ENCODE measurements at places on chromosomes 7 and 10. TPM values are rescaled to one million over a fixed set of nuclear protein-coding genes. Genes with fewer than 3 reads are reported as not detected.

DNA sequence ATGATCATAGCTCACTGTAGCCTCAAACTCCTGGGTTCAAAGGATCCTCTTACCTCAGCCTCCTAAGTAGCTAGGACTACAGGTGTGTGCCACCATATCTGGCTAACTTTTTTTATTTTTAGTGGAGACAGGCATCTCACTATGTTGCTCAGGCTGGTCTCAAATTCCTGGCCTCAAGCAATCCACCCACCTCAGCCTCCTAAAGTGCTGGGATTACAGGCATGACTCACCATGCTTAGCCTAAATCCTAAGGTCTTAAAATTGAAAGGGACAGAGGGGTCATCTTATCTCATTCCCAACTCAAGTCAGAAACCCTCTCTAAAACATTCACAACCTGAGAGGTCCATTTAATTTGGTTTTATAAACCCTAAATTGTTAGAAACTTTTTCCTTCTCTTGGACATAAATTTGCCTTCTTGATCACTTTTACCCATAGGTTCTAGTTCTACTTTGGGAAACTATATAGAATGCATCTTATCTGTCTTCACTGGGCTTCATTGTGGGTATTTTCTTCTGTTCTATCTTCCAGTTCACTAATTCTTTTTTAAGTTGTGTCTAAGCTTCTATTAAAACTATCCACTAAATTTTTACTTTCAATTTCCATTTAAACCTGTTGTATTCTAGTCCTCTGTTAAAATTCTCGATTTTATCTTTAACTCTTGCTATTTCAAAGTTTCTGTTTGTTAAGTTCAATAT is 183.4 kb upstream of the KAT6B start:
- DNase-seq: no peak

DNA sequence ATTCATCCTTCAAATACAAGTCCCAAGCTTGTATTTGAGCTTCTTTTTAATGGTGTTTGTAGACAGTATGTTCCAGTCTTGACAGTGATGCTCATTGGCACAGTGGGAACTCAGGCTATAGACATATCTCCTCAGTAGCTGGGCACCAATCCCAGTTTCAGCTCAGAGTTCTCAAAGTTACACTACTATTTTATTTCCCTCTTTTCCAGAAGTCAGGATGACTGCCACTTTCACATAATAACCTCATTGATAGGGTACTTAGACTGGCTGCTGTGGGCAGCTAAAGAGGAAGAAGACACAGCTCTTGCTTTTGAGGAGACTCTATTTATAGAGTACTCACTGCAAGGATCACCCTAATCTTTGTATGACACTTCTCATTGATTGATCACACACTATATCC is 2.4 kb downstream of the GBF1 start:
- DNase-seq: no peak

GRCh38 chr7:64656489-64656888 is 9.4 kb upstream of the ZNF107 start:
- DNase-seq: no peak

- DNase-seq: no peak
Observed at GRCh38 chr10:9198611-9199010, 1144.1 kb downstream of the GATA3 start.

GRCh38 chr10:103280031-103280430 is 3.1 kb downstream of the INA start:
- DNase-seq: no peak

DNA sequence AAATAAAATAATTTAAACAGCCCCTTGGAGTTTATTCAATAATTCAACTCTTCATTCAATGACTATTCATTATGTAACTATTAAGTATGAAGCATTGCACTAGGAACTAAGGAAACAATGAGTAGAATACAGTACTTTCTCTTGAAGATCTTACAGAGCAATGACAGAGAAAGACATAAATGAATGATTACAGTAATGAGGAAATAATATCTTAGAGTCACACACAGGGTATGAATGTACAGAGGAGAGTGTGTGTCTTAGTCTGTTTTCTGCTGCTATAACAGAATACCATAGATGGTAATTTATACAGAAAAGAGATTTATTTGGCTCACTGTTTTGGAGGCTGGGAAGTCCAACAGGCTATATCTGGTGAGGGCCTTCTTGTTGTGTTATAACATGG is 120.5 kb upstream of the NRBF2 start:
- no peak for DNase-seq

- peak; percentile 40 for DNase-seq
Observed at GRCh38 chr7:127107601-127108007, 145.1 kb downstream of the GRM8 start.

DNA sequence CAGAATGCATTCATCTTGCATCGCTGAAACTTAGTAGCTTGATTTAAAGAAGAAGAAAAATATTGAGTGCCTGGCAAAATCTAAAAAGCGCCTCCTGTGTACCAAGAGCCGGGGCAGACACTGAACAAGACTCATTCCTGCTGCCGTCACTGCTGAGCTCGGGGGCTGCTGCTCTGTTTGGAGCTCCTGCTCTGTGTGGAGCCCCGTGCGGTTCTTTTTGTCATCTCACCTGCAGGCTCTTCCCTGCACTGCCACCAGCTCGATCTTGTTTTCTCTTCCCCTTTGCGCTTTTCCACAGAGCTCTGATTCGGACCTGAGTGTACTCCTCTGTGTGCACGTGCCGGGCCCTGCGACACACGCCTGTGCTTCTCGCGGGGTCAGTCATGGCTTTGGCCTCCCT is 462.1 kb upstream of the DPP6 start:
- no peak for DNase-seq

- no peak for DNase-seq
Observed at GRCh38 chr10:47294057-47294456, 5.9 kb upstream of the GDF10 start.

GRCh38 chr7:32892521-32893206 is 1.1 kb upstream of the KBTBD2 start:
- DNase-seq: no peak

- DNase-seq: no peak
Observed at GRCh38 chr10:3054183-3054850, 13.0 kb upstream of the PFKP start.

- DNase-seq: no peak
Observed at GRCh38 chr7:84161398-84161797, 33.2 kb downstream of the SEMA3A start.

GRCh38 chr10:122822973-122823690 is 22.5 kb downstream of the CUZD1 start:
- DNase-seq: no peak

GRCh38 chr7:111083413-111083812 is 7.5 kb upstream of the LRRN3 start:
- no peak for DNase-seq

- no peak for DNase-seq
Observed at GRCh38 chr7:66778201-66778600, 37.7 kb downstream of the RABGEF1 start.

DNA sequence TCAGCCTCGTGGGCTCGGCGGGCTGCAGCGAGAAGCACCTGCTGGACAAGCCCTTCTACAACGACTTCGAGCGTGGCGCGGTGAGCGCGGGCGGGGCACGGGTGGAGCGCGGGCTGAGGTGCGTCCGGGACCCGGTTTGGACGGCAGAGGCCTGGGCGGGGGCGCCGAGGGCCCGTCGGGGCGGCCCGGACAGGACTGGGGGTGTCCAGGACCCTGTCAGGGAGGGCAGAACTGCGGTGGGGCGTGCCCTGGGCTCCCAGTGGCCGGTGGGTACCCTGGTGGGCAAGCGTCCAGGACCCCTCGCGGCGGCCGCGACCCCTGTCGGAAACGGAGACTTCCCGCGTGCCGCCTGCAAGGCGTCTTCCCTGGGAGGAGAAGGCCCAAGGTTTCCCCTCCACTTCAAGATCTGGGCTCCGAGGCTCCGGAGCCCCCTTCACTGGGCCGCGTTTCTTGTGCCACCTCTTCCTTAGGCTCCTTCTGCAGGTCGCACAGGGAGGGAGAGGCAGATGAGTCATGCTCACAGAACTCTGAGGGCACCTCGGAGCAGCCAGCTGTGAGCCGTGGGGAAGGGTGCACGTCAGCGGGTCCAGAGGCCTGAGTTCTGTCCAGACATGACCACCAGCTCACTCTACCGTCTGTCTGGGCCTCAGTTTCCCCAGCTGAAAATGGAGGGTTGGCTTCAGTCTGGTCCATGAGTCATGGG is 485 bp downstream of the ALOX5 start:
- peak; percentile 6 for DNase-seq

GRCh38 chr10:84360637-84361365 is 32.4 kb downstream of the CCSER2 start:
- no peak for DNase-seq

DNA sequence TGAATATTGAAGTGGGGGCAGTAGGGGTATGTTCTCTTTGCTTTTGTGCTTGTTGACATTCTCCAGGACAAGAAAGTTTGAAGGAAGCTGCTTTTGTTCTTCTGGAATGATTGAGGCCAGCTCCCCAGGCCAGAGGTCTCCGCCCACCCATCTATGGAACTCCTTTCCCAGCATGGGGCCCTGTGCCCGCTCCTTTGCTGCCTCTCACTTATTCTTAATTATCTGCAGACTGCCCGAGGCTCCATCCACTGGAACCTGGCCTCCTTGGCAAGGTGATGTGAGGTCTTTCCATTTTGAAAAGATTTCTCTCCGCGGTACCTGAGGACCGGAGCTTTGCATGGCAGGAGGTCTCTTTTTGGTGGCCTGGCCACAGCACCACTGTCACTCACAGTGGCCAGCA is 39.3 kb upstream of the MKI67 start:
- no peak for DNase-seq

- no peak for DNase-seq
Observed at GRCh38 chr10:79306644-79307220, 40.5 kb upstream of the PPIF start.

GRCh38 chr7:50455658-50456057 is 5.5 kb upstream of the FIGNL1 start:
- no peak for DNase-seq

DNA sequence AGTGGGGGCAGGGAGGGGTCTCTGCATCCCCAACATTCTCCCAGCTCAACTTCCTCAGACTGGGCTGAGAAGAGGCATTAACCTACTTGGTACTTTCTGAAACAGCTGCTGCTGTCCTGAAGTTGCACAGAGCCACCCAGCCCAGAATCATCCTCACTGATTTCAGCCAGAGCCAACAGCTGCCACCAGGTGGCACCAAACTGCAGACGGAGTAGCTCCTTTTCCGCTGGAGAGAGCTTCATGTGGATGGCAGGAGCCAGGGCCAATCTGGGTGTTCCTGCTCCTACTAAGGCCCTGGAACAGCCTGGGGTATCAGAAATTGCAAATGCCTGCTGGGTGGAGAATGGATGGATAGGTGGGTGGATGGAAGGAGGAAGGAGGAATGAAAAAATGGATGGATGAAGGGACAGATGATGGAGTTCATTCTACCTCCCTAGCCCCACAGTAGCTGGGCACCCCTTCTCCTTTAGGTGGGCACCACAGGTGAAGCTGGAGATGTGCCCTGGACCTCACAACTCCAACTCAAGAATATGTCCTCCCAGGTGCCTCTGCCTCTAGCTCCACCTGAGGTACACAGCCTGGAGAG is 11.8 kb upstream of the DRGX start:
- peak; percentile 9 for DNase-seq

DNA sequence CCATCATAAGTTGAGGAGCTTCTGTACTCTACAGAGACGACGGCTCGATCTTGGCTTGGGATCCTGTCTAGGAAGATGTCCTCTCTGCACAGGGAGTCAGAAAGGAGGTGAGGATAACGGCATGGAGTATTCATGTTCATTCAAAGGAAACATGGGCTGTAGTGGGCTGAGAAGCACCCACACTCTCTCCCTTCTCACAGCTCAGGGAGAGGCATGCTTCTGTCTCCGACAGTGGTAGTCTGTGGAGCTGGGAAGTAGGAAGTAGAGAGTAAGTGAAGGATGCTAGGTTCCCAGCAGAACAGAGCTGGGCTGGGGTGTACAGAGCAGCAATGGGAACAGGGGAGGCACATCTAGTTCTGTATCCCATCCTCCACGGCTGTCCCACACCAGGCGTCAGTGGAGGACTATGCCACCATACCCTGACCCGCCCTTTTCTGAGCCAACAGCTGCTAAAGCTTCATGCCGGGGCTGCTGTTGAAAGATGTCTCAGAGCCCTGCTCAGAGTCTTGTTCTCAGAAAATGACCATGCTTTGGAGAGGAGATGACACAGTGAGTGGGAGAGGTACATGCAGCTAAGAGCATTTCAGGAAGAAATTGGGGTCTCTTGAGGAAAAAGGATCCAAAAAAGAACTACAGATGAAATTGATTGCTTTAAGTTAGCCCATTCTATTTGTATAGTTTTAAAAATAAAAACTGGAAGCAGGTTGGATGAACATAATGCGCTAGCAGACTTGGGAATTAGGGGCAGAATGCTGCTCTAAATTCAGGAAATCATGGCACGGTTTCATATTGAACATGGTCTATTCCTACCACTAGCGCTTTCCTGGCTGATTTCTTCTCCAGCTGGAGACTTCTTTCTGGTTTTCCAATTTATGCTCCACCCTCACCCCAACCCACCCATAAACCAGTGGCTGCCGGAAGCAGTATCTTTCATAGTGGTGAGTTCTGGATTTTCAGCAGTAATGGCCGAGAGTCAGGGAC is 138.6 kb downstream of the CHN2 start:
- DNase-seq: no peak

GRCh38 chr7:93203496-93203895 is 22.8 kb downstream of the HEPACAM2 start:
- no peak for DNase-seq

- DNase-seq: peak; percentile 64
Observed at GRCh38 chr7:26664735-26665416, 199.5 kb downstream of the SKAP2 start.

- DNase-seq: no peak
Observed at GRCh38 chr7:48132792-48133191, 38.5 kb upstream of the ABCA13 start.

GRCh38 chr10:114837690-114838089 is 16.1 kb downstream of the FHIP2A start:
- DNase-seq: no peak

DNA sequence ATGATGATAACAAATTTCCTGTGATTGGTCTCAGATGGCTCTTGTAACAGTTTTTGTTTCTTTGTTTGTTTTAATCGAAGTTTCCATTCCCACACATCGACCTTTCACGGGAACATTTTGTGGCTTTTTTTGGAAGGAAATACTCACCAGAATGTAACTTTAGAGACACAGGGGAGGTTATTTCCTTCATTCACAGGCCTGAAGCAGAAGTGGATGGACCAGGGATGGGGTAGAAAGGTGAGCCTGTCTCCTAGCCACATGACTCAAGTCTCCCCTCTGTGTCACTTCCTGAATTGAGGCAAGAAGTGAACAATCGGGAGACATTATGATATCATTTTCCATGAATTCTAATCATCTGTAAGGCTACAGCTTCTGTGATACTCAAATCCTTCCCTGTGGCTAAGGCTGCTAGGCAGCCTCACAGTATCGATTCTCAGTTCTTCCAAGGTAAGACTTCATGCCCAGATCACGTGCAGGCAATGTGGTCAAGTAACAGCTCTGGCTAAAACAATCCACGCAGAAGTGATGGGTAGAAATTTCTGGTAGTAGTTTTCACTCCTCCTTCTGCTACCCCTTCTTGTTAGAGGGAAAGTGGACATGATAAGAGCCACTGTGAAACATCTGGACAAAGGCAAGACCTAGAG is 203.9 kb upstream of the NEBL start:
- DNase-seq: no peak

The KLF14 gene
- total RNA-seq: 0.14 TPM

The SPDYE16 gene
- total RNA-seq: not detected

The CHAT gene
- total RNA-seq: not detected

The SPDYE6 gene
- total RNA-seq: not detected

The LOXL4 gene
- total RNA-seq: 5.4 TPM

The RGS10 gene
- 85.9 TPM for total RNA-seq

The IFIT1 gene
- total RNA-seq: 3.4 TPM

The SLC29A4 gene
- total RNA-seq: 8.2 TPM
